Lung microvascular endothelial cell (primary cell): ENCODE measurements at places on chromosomes 12 and 14. TPM values are rescaled to one million over a fixed set of nuclear protein-coding genes. Genes with fewer than 3 reads are reported as not detected.
A peak's percentile ranks its signal among the peaks of the same experiment; 100 is the strongest.

DNA sequence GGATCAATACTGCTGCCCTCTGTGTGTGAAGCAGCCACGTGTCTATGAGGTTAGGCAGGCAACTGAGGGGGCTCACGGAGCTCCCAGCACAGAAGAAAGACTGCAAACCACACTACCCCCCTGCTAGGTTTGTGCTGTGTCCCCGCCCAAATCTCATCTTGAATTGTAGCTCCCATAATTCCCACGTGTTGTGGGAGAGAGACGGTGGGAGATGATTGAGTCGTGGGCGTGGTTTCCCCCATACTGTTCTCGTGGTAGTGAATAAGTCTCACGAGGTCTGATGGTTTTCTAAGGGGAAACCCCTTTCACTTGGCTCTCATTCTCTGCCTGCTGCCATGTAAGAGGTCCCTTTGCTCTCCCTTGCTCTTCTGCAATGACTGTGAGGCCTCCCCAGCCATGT lies 68.6 kb downstream of the ACTN1 start:
- DNase-seq: peak; percentile 27

GRCh38 chr12:25284024-25284423 lies 33.3 kb upstream of the KRAS start:
- no peak for DNase-seq

- DNase-seq: no peak
These were observed 75.4 kb downstream of the CCDC92 start for GRCh38 chr12:123897221-123897620.

GRCh38 chr12:121253638-121254335 lies 42.7 kb downstream of the CAMKK2 start:
- no peak for DNase-seq

DNA sequence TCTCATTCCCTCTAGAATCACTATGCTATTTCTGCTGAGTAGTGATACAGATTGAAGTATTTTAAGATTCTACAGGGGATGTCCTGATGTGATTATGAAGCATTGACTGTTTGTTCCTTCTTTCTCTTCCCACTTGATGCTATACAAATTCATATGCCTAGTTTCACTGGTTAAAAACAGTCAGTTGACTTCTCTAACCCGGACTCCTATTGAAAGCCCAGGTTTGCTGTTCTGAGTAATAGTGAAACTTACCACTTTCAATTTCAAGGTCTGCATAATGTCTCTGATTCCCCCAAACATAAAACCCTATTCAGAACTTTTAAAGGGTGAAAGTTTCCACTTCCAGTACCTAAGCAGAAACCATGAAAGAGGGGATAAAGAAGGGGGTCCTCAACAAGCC lies 117.7 kb upstream of the RPL10L start:
- no peak for DNase-seq

GRCh38 chr14:32075672-32076277 lies 1.3 kb upstream of the ARHGAP5 start:
- DNase-seq: peak; percentile 27

DNA sequence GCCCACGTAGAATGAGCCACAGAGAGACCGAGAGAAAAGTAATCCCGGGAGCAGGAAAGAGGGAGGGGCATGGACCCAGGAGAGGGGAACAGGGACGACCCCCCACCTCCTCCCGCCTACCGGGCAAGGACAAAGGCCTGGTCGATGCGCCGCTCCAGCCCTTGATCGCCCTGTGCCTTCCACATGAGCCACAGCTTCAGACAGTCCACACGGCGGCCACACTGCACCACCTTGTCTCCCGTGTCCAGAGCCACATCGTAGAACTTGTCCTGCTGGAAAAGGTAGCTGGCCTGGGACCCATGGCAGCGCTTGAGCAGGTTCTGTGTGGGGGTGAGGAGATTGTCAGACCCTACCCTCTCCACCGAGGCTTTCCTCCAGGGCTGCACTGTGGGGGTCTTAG lies 20.5 kb upstream of the ZNF740 start:
- no peak for DNase-seq

GRCh38 chr14:102872020-102872419 lies 50.4 kb upstream of the AMN start:
- no peak for DNase-seq

GRCh38 chr12:8996682-8997405 lies 7.5 kb downstream of the KLRG1 start:
- no peak for DNase-seq

The TRHDE gene
- 0.22 TPM in 1 of 2 replicates, not detected in the other for total RNA-seq

The KRT2 gene
- total RNA-seq: not detected in 2 replicates

The TCL1B gene
- not detected in 2 replicates for total RNA-seq
